Stimulated activated CD8-positive, alpha-beta memory T cell treated with anti-CD3 and anti-CD28 coated beads, Interleukin-2, amount 100 ng/mL, for 1 hour (primary cell): ENCODE measurements at places on chromosomes 7 and 10.

- DNase-seq, result no peak
Measured at GRCh38 chr10:114403541-114404161, 651 bp downstream of the AFAP1L2 start.

DNA sequence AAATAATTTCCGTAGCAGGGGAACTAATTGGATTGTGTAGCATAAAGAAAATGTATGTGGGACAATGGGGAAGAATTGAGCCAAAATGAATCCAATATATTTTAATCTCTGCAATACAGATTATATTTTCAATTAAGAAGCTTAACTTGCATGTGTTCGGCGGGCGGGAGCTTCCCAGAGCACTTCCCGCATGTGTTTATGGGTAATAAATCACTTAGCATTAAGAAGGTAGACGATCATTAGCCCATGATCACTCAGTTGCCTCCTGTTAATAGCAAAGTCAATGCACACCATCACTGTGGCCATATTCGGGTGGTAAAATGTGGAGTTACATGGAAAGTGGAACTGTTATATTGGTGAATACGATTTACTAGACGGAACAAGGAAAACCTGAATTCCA, 122.9 kb upstream of the INSYN2A start:
- no peak for DNase-seq

GRCh38 chr10:129704225-129704624, 237.2 kb downstream of the MGMT start:
- no peak for DNase-seq

DNA sequence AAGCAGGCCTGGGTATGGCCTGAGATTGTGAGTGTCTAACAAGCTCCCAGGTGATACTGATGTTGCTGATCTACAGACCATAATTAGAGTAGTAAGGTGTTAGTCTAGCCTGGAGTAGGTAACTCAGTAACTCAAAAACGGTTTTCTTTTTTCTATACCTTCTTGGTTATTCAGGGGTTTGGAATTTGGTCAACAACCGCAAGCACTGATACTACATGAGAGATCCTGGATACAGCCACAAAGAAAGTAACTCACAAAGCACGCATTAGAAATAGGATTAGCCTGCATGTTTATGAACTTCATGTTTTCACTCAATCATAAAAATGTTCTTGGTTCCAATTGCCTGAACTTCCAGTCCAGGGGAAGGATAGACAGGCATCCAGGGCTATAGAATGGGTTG, 803.5 kb downstream of the MAGI2 start:
- no peak for DNase-seq

DNA sequence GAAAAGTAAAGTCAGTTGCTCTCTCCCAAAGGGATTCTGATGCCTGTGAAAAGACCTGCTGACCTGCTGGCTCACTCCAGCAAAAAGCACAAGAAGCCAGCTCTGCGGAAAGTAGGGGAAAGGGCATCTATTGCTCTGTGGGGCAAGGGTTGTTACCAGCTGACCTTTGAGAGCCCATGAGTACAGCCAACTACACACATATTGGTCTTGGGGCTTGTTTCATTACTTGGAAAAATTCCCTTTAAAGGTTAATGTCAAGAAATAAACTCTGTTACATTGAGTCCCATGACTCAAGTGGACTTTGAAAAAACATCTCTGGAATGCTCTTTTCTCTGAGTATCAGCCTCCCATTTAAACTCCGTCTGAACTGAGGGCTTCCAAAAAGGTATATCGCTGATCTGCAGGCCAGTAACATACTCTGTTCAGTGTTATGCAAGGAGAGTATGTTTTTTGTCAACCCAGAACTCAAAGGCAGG, 53.2 kb downstream of the PANK1 start:
- no peak for DNase-seq

GRCh38 chr7:68529221-68529620, 1069.1 kb upstream of the AUTS2 start:
- DNase-seq, result no peak

DNA sequence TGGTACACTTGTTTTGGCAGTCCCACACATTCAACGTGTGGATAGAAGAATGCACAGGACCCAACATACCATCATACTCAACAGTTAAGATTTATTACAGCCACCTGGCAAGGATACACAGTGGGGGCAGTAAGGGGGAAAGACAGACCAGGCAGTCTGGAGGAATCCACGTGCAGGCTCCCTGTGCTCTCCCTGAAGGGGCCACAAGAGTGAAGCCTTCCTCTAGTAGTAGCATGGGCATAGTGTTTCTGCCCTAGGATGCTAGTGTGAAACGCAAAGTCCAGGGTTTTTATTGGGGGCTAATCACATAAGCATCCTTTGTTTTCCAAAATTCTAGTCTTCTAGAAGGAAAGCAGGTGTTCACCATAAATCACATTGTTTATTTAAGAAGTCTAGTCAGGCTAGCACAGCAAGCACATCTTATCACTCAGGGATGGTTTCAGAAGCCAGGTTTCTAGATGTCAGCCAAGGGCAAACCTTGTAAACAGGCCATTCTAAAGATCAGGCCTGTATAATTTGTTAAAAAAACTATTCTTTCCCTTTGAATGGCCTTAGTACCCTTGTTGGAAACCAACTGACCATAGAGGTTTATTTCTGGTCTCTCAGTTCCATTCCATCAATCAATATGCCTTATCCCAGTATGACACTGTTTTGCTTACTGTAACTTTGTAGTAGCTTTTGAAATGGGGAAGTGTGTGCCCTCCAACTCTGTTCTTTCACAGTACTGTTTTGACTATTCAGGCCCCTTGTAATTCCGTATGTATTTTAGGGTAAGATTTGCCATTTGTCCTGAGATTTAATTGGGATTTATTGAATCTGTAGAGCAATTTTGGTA, 12.4 kb upstream of the TFAM start:
- DNase-seq, result no peak

DNA sequence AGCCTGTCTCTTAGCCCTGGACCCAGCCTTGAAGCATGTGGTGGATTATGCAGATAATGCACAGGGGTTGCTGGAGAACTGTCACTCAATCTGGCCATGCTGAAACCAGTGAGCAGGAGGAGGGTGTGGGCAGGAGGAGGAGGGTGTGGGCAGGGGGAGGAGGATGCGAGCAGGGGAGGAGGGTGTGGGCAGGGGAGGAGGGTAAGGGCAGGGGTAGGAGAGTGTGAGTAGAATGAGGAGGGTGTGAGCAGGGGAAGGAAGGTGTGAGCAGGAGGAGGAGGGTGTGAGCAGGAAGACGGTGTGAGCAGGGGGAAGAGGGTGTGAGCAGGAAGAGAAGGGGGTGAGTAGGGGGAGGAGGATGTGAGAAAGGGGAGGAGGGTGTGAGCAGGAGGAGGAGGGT, 18.8 kb downstream of the CAMK2B start:
- DNase-seq, result no peak

- DNase-seq, result no peak
Measured at GRCh38 chr7:56097700-56098099, 4.9 kb upstream of the PHKG1 start.

DNA sequence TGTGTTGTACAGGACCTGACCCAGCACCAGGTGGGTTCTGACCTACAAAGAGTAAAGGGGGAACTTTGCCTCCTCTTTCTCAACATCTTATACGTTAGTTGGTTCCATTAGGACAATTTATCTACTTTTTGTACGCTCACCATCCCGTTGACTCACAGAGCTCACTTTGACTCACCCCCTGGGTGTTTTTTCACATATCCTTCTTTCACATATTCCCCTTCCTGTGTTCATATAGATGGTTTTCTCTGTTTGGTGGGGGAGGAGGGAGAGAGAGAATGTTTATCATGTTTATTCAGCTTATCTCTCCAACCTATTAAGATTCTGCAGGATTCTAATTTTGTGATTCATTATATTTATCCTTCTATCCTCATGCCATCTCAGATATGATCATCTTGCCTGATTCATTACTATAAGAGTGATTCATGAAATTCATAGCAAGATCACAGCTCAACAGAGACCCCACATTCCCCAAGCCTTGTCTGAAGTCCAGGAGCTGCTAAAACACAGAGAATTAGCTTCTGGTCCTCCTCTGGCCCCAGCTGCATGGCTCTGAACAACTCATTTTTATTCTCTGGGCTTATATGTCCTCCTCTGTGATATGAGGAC, 37.2 kb downstream of the PRSS2 start:
- DNase-seq, result no peak

DNA sequence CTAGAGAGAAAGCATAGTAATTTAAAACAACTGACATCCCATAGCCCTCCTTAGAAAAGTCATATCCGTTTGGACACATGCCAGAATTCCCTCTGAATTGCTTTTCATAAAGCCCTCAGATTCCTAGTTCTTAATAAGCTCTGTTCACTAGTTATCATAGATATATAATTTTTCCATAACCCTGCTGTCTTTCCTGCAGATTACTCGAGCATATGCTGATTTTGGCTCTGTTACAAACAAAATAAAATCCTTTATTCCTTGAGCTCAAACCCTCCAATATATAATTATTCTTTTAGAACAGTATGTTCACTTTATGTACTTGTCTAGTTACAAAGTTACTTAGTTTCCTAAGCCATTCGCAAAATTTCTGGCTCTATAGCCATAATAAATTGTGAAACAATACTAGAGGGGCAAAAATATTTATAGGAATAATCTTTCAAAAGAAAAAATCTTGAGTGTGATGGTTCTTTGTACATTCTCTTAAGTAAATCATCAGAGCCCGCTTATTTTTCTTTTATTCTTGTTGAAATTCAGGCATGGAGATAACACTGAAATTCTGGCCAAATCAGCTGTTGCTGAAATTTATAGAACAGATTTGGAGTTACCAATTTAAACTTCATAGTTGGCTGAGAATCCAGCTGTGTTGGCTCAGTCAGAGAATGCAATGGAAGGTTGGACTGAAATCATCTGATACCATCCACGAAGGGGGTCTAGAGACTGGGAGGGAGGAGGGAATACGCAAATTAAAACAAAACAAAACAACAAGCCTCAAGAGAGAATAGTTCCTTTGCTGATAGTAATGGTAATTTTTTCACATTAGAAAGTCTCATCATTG, 146.1 kb upstream of the TMEM196 start:
- DNase-seq, result no peak

DNA sequence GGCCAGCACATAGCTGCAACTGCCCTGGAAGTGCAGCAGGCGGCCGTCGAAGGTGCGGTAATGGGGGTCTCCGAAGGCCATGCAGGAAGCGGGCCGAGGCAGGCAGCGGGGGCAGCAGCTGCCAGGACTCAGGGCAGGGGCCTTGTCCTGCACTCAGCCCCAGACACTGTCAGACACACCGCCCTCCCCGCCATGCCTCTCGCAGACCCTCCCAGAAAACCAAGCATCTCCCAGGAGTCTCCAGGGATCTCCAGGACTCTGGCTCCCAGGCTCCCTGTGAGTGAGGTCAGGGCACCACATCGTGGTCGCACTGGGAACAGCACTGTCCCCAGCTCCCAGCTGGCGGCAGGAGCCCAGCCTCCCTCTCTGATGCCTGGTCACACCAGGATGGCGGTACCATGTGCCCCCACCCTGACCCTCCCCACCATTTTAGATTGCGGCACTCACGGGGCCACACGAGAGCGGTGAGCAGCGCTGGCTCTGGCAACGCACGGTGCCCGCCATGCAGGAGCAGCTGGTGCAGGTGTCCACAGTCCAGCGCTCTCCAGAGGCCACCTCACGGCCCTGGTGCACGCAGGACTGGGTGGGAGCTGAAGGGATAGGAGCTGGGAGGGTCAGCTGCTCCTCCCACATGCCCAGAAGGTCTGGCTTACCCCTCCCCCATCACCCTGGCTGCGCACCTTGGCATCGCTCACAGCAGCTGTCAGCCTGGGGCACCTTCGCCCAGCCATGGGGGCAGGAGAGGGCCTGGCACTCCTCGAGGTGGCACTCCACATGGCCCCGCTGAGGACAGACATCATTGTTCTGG, 17.5 kb downstream of the ATP6V1F start:
- no peak for DNase-seq

- DNase-seq, result no peak
Measured at GRCh38 chr7:128456255-128456725, 612 bp downstream of the HILPDA start.

- DNase-seq, result no peak
Measured at GRCh38 chr7:2537981-2538851, 17.1 kb downstream of the BRAT1 start.

- DNase-seq, result no peak
Measured at GRCh38 chr10:80253266-80253962, 36.0 kb downstream of the MAT1A start.

- DNase-seq, result no peak
Measured at GRCh38 chr7:38554586-38554985, 76.6 kb downstream of the AMPH start.

DNA sequence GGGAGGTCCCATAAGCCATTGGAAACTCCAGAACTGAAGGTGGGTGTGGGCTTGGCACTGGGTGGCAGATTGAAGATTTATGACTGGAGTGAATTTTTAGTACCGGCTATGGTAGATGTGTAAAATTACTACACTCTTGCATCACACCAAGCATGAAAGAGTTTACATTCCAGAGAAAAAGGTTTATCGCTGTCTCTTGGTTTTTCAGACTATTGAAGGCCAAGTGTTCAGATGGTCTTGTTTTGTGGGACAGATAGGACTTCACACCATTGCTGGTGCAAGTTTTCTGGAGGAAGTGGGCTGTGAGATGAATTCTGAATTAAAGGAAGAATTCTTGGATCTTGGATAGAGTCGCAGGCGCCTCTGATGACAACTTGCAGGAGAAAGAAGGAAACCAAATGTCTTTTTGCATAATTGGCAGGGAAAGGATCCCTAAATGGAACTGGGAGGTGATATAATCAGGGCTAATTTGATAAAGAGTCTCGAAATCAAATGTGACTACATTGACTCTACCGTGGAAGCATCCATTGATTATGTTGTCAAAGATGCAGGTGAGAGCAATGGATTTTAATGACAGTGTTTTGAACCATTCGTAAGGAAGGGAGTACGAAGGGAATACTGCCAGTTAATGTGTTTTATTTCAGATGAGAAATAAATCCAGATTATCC, 14.2 kb upstream of the NMT2 start:
- DNase-seq, result no peak

GRCh38 chr7:142010952-142011548, 15.4 kb downstream of the MGAM start:
- no peak for DNase-seq

GRCh38 chr10:18523025-18523424, 128.4 kb downstream of the NSUN6 start:
- no peak for DNase-seq
